Activated T-cell treated with anti-CD3 and anti-CD28 coated beads for 4 hours (primary cell): ENCODE measurements at places on chromosomes 7 and 10.

- no peak for DNase-seq
Observed at GRCh38 chr10:98323221-98324164, 55.5 kb upstream of the LOXL4 start.

GRCh38 chr10:71638064-71638821 lies 81.3 kb downstream of the C10orf105 start:
- DNase-seq: no peak

DNA sequence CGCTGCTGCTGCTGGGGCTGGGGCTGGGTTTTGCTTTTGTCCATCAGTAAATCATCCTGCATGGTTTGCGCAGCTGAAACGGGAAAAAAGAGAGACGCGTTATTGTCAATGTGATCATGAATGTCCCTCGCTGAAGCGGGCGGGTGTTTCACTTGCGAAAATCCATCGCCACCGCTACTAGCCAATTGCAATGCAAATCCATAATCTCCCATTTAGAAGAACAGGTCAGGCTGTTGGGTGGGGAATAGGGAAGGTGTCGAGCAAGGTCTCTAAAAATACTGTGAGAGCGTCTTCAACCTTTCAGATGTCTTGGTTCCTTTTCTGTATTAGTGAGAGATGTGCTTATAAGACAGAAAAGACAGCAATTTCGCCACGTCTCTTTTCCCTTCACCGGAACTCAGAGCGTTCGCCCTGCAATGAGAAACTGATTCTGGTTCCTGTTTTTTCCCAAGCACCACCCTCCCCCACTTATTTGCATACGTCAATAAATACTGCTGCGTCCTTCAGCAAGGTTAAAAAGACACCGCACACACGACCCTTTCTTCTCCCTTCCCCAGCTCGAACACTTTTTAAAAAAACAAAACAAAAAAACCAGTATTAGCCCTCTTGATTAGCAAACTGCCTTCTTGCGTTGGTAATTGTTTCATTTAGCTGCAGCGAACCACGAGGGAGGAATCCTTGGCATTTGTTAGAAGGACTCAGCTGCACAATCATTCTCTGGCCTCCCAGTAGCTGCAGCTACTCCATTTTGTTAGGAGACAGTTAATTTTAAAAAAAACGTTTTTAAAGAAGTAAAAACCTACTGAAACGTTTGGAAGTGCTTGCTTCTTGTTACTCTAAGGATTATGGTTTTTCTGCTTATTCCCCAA lies 50.4 kb downstream of the CPEB3 start:
- no peak for DNase-seq

- DNase-seq: no peak
Observed at GRCh38 chr10:24344279-24344678, 135.3 kb downstream of the KIAA1217 start.

DNA sequence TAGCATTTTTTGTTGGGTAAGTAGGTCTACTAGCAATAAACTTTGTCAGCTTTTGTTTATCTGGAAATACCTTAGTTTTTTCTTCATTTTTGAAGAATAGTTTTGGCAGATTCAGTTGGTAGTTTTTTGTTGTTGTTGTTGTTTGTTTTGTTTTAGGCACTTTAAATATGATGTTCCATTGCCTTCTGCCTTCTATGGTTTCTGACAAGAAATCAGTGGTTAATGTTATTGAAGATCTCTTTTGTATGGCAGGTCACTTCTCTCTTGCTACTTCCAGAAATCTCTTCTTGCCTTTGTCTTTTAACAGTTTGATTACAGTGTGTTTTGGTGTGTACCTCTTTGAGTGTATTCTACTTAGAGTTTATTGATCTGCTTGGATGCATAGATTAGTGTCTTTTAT lies 41.8 kb upstream of the ZNF365 start:
- no peak for DNase-seq

DNA sequence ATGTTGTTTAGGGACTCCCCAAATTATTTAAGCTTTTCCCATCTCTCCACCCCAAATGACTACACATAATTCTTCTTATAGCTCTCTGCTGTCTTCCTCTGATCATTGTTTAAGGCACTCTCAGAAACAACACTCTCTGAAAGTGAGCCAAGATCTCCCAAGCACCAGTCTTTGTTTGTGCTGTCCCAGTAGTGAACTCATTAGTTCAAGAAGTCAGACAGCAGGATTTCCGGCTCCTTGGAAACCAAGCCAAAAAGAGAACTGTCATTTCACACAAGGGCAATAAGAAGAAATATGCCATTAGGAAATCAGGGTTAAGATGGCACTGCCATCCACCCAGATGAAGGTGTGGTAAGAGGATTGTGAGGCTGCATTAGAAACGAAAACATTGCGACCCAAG lies 83.1 kb downstream of the FZD1 start:
- no peak for DNase-seq

DNA sequence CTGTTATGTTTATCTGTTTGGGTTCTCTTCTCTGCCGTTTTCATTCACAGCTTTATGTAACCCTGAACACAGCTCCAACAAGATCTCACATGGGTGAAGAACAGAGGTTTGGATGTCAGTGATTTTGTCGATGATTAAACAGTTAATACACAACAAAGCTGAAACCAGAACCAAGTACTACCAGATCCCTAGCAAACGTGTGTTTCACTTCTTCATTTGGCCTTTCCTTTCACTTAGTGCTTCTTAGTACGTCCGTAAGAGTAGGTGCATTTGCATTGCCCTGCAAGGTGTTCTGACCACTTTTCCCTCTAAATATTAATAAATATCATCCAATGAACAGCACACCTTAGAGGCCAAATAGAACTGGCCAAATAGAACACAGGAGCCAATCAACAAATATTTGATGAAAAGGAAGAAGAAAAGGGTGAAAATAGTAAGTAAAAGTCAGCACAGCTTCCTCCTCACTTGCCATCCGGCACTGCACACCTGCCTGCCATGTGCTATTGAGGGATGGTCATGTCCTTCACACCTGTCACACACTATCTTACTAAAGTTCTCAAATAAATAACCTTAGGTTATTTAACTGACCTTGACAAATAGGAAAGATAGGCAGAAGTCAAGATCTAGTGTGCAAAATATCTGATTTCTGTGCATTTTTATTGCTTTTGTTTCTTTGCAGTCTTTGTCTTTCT lies 252.6 kb upstream of the ANKRD30A start:
- no peak for DNase-seq

GRCh38 chr7:24496036-24496435 lies 77.2 kb upstream of the PALS2 start:
- no peak for DNase-seq

DNA sequence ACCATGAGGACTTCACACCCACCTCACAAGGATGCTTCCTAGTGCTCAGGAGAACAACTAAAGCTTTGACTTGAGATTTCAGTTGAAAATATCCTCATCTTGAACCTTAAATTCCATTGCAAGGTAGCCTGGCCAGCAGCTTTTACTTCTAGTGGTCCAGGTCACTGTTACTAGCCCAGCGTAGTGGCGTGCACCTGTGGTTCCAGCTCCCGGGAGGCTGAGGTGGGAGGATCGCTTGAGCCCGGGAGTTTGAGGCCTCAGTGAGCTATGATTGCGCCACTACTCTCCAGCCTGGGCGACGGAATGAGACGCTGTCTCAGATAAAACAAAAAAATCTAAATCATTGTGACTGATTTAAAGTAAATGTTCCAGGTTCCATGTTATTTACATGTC lies 28.3 kb upstream of the PRKAR1B start:
- DNase-seq: no peak

- no peak for DNase-seq
Observed at GRCh38 chr10:22429981-22430421, 84.7 kb downstream of the SPAG6 start.
